ENCODE measurements at places on chromosomes 3 and 15.

GRCh38 chr15:92151741-92152140, 241.9 kb upstream of the ST8SIA2 start:
- no peaks in the 10 kb centered on the region for H3K27me3 ChIP-seq
- no peak for DNase-seq
- no peaks in the 10 kb centered on the region for H3K4me1 ChIP-seq
- no peak overlapping the region for H3K27ac ChIP-seq
- no peaks in the 10 kb centered on the region for H3K36me3 ChIP-seq
- H3K4me3 ChIP-seq: no peak overlapping the region

DNA sequence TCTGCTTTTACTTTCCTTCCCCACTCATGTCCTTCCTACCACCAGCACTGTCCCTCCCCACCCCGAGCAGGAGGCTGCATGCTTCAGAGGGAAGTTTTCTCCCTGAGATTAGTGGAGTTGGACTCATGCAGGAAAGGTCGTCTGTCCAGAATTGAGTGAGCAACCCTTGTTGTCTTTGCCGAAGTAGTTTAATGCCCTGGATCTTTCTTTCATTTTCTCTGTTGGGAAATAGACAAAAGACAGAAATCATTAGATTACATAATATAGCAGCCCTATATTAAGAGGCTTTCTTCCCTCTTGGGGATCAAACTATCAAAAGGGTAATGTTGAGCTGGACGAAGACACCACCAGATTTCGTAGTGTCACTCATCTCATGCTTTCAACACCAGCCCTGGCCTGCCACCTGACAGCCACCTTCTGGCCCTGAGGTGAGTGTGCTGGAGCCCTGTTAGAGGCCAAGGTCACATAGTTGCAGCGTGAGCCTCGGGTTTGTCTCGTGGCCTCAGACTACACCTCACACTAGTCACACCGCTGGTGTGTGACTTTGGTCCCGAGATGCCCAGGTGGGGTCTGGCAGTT, 231.0 kb downstream of the ITPR1 start:
- DNase-seq: no peak
- peaks cover 54% of the 10 kb centered on the region for H3K4me1 ChIP-seq
- no peak overlapping the region for H3K4me3 ChIP-seq
- no peaks in the 10 kb centered on the region for H3K27me3 ChIP-seq
- peaks cover 41% of the 10 kb centered on the region for H3K36me3 ChIP-seq

DNA sequence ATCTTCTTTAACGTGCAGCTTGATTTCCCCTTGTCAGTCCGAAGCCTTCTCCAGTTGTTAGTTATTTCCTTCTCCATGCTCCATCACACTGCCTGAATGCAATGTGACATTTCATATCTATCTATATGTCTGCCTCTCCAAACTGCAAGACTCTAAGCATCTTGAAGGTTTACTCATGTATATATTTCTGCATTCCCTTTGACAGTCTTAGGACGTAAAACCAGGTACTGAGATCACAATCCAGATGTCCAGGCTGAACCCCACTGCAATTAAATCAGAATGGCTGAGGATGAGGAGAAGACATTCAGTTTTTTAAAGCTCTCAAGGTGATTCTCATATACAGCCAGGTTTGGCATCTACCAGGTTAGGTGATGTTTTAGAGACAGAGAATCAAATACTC, 6.1 kb upstream of the SATB1 start:
- H3K4me3 ChIP-seq: peak overlapping the region; percentile 67
- no peaks in the 10 kb centered on the region for H3K27me3 ChIP-seq
- no peak for DNase-seq
- H3K4me1 ChIP-seq: peaks cover 76% of the 10 kb centered on the region

GRCh38 chr3:190101320-190102011, 19.2 kb downstream of the P3H2 start:
- no peak for DNase-seq
- no peaks in the 10 kb centered on the region for H3K36me3 ChIP-seq
- peaks cover 34% of the 10 kb centered on the region for H3K27me3 ChIP-seq

GRCh38 chr3:61772456-61772855, 211.1 kb downstream of the PTPRG start:
- H3K4me3 ChIP-seq: no peak overlapping the region
- no peaks in the 10 kb centered on the region for H3K27me3 ChIP-seq
- no peaks in the 10 kb centered on the region for H3K36me3 ChIP-seq
- DNase-seq: no peak

DNA sequence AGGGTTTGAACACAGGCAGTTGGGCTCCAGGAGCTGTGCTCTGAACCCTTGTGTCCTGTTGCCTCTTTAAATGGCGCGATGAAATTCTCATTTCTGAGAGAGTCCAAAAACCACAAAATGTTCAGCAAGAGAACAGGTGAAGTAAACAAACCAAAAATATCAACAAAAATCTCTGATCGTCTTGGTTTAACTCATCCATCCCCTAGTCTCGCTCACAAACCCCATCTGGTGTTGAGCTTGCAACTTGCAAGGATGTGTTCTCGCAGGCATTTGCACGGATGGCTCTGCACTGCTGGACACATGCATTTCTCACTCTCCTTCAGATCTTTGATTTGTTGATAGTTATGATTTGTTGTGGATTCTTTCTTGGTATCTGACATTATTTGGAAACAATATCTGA, 31.1 kb downstream of the FAH start:
- no peaks in the 10 kb centered on the region for H3K27me3 ChIP-seq
- H3K27ac ChIP-seq: no peak overlapping the region
- H3K4me3 ChIP-seq: no peak overlapping the region
- DNase-seq: no peak

GRCh38 chr3:42683875-42684598, 1.3 kb upstream of the KLHL40 start:
- no peaks in the 10 kb centered on the region for H3K36me3 ChIP-seq
- no peak overlapping the region for H3K4me3 ChIP-seq
- peak; percentile 53 for DNase-seq

DNA sequence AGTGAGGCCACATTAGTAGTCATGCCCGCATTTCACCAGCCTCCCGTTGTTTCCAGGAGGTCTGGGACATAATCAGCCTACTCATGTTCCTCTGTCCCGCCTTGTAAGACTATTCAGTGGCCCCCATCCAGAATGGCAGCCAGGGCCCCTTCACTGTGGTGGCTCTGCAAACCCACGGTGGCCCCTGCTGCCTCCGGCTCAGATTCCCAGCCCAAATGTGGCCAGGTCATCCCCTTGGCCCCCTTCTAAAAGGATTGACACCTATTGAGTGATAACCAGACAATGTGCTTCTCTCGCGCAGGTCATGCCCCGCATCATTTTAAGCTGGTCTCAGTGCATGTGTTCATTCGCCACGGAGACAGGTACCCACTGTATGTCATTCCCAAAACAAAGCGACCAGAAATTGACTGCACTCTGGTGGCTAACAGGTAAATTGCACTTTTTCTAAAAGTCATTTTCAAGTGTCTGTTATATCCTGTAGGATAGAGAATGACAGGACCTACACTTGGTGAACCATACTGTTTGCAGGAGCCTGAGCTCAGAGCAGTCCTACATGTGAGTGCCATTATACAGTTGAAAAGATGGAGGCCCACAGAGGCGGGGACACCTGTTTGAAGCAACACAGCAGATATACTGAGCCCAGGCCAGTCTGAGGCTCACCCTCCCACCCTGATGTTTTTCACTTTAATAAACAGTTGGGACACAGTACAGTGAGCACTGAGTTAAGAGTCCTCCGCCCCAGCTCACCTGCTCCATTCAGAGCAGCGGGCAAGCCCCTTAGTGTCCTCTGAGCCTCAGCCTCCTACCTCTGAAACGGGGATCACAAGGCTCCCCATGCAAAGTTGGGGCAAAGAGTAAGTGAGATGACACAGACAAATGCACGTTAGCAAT, 47.7 kb downstream of the PXYLP1 start:
- no peak overlapping the region for H3K4me3 ChIP-seq
- no peak for DNase-seq
- H3K36me3 ChIP-seq: peaks cover 2% of the 10 kb centered on the region
- no peaks in the 10 kb centered on the region for H3K27me3 ChIP-seq
- H3K27ac ChIP-seq: peak overlapping the region; percentile 26

DNA sequence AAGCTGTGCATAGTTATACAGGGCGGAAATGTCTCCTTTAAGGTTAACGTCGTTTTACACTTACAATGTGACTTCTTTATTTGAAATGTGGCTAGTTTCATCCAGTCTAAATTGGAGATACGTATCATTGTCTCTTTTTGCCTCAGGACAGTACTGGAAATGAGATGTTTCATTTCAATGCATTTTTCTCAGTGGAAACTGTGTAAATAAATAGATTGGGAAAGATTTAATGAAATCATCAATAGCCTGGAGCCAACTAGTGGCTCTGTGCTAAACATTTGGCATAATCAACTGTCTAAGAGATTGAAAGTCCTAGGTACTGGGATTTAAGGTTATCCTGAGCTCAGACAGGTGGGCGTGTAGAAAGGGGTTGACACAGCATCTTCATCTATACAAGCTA, 691.5 kb upstream of the CCDC54 start:
- H3K27me3 ChIP-seq: peaks cover 5% of the 10 kb centered on the region
- H3K36me3 ChIP-seq: no peaks in the 10 kb centered on the region
- no peaks in the 10 kb centered on the region for H3K4me1 ChIP-seq
- no peak overlapping the region for H3K27ac ChIP-seq

- no peak overlapping the region for H3K4me3 ChIP-seq
- H3K27ac ChIP-seq: no peak overlapping the region
- H3K27me3 ChIP-seq: no peaks in the 10 kb centered on the region
- no peak for DNase-seq
- peaks cover 11% of the 10 kb centered on the region for H3K36me3 ChIP-seq
Measured at GRCh38 chr3:111033470-111034050, 38.1 kb upstream of the NECTIN3 start.

GRCh38 chr3:10173095-10173925, 8.6 kb downstream of the IRAK2 start:
- no peak overlapping the region for H3K27ac ChIP-seq
- no peak for DNase-seq
- H3K4me3 ChIP-seq: no peak overlapping the region
- peaks cover 10% of the 10 kb centered on the region for H3K4me1 ChIP-seq
- no peaks in the 10 kb centered on the region for H3K27me3 ChIP-seq
- H3K36me3 ChIP-seq: peaks cover 8% of the 10 kb centered on the region

- DNase-seq: peak; percentile 33
- no peaks in the 10 kb centered on the region for H3K4me1 ChIP-seq
- no peak overlapping the region for H3K4me3 ChIP-seq
Measured at GRCh38 chr3:128546646-128547045, 53.6 kb upstream of the GATA2 start.

DNA sequence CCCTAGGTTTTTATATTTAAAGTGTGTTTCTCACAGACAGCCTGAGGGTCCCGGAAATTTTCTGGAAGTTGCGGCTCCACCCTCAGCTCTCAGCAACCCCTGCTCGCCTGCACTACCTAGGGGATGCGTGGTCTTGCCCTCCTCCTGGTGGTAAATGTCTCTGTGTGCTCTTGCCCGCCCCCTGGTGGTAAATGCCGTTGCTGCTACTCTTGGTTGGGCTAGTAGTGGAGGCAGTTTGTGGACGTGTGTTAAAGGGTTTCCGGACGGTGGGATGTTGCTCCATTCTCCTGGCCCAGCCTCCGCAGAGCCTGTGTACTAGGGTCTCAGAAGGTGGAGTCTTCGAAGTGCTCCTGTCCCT, 27.4 kb downstream of the STOML1 start:
- H3K27ac ChIP-seq: peak overlapping the region; percentile 81
- DNase-seq: peak; percentile 92
- H3K36me3 ChIP-seq: no peaks in the 10 kb centered on the region
- H3K4me1 ChIP-seq: peaks cover 39% of the 10 kb centered on the region
- peaks cover 7% of the 10 kb centered on the region for H3K27me3 ChIP-seq

DNA sequence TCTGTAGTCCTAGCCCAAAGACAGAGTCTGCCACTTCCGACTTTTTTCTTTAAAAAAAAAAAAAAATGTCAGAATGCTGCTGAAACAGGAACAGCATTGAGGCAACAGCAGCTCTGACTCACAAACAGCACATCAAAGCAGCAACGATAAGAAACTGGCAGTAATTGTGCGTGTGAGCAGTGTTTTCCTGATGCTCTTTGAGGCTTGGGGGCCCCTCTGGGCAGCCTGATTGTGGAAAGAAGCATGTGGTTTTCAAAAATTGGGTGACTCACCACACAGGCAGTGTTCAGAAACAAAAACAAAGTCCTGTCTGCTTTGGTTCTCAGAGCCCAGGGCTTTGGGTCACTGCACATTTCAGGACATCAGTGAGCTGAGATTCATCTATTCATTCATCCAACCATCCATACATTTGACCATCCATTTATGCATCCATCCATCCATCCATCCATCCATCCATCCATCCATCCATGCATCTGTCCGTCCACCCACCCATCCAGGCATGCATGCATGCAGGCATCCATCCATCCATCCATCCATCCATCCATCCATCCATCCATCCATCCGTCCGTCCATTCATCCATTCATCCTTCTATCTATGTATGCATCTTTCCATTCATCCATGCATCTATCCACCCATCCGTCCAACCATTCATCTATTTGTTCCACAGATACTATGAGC, 308.4 kb downstream of the RPLP1 start:
- H3K27ac ChIP-seq: peak overlapping the region; percentile 86
- peaks cover 67% of the 10 kb centered on the region for H3K4me1 ChIP-seq
- H3K4me3 ChIP-seq: peak overlapping the region; percentile 24
- H3K36me3 ChIP-seq: peaks cover 26% of the 10 kb centered on the region

DNA sequence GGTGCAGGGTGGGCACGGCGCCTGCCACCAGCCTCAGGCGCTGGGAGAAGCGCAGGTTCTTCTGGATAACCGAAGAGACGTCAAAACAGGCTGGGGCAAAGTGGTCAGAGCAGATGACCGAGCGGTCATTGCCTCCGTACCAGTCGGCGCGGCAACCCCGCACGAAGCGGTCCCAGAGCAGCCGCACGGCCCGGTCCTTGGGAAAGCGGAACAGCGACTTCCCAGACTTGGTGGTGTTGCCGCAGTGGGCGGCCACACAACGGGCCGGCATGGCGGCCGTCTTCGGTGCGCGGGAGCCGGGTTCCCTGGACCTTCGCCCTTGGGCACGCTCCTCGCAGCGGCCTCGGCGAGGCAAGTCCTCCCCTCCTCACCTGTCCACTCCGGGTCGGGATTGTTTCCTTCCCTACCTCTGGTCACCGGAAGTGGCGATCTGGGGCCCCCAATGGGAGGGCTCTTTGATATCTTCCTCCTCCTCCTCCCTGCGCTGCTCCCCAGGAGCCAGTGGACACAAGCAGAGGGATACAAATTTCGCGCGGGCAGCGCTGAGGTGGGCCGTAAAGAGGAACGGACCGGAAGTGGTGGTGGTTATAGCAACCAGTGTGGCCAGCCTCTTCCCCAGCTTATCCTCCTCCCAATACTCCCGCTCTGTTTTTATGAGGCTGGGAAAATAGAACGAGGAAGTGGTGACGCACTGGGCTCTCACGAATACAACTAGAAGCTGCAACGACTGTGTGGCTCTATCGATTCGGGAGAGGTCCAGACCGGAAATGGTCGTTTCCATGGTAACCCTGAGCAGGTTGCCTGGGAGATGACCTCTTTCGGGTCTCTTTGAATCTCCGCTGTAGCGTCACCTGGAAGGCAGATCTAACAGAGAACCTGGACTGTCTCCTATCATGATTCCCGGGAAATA, at the start of the genes LRRC49 and THAP10:
Gene LRRC49, plus strand, starts transcription at position 825 of the 910 bp plus-strand sequence. Its CDS starts 69 bp downstream, at position 894.
Gene THAP10, minus strand, starts transcription at position 432 of the 910 bp plus-strand sequence. Its CDS starts 161 bp downstream, at position 271.
- peak within 1 kb of the TSS; percentile 76 for H3K4me3 ChIP-seq
- H3K36me3 ChIP-seq: no peaks in the 10 kb centered on the region

- no peaks in the 10 kb centered on the region for H3K27me3 ChIP-seq
- H3K27ac ChIP-seq: no peak overlapping the region
- no peak overlapping the region for H3K4me3 ChIP-seq
- no peaks in the 10 kb centered on the region for H3K4me1 ChIP-seq
- H3K36me3 ChIP-seq: no peaks in the 10 kb centered on the region
Measured at GRCh38 chr3:1728510-1728909, 370.2 kb upstream of the CNTN4 start.

GRCh38 chr3:156677536-156677935, 3.1 kb downstream of the TIPARP start:
- no peak for DNase-seq
- H3K36me3 ChIP-seq: peaks cover 62% of the 10 kb centered on the region
- no peaks in the 10 kb centered on the region for H3K27me3 ChIP-seq
- peaks cover 65% of the 10 kb centered on the region for H3K4me1 ChIP-seq
